ENCODE measurements at places on chromosomes 6 and 20.

DNA sequence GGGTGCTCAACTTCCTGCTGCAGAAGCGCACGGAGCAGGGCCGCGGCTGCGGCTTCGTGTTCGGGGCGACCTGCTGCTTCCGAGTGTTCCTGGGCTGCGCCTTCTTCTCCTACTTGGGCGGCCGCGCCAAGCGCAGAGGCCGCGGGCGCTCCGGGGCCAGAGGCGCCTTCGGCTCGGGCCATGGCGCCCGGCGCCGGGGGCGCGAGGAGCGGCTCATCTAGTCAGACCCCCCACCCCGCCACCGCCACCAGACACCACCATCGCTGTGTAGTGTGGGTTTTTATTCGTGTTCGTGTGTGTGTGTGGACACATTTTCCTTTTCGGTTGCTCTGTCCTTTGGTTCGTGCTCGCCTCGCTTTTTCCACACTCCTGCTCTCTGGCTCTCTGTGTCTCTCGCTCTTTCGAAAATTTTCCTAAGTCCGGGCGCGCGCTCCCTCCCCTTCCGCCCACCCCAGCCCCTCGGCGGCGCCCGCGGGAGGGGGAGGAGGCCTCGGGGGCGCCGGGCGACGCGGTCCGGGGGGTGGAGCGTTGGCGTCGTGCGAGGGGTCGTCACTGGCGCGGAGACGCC, 38.1 kb downstream of the GNAS start:
- peak; percentile 52 for DNase-seq

GRCh38 chr20:24983896-24984295, 8.7 kb downstream of the APMAP start:
- DNase-seq: no peak

- no peak for DNase-seq
Observed at GRCh38 chr6:170067923-170068360, 222.9 kb downstream of the DLL1 start.

GRCh38 chr20:2998728-2999127, 44.7 kb upstream of the GNRH2 start:
- no peak for DNase-seq

GRCh38 chr20:60262967-60263603, 304.9 kb downstream of the CDH26 start:
- DNase-seq: peak; percentile 70

DNA sequence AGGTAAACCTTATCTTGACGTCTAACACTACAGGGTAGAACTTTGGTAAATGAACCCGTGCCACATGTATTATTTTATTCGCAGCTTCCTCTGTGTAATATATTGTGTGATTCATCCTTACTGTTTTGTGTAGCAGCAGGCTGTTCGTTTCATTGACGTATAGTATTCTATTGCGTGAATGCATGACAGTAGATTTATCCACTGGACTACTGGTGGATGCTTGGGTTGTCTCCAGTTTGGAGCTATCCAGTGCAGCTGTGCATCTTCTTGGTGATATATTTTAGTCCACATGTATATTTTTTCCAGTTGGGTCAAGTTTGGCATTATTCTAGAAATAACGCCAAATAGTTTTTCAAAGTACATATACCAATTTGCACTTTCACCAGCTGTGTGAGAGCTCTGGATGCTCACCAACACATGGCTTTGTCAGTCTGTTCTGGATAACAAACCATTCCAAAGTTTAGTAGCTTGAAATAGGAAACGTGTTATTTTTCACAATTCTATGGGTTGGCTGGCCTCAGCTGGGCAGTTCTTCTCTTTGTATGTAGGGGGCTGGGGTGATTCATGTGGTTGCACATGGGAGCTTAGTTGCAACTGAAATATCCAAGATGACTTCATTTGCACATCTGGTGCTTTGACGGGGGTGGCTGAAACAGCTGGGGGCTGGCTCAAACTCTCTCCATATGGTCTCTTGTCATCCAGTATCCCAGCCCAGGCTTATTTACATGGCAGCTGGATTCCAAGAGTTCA, 9.3 kb downstream of the ECT2L start:
- no peak for DNase-seq

GRCh38 chr6:138104618-138105213, 2.5 kb downstream of the PERP start:
- DNase-seq: no peak

DNA sequence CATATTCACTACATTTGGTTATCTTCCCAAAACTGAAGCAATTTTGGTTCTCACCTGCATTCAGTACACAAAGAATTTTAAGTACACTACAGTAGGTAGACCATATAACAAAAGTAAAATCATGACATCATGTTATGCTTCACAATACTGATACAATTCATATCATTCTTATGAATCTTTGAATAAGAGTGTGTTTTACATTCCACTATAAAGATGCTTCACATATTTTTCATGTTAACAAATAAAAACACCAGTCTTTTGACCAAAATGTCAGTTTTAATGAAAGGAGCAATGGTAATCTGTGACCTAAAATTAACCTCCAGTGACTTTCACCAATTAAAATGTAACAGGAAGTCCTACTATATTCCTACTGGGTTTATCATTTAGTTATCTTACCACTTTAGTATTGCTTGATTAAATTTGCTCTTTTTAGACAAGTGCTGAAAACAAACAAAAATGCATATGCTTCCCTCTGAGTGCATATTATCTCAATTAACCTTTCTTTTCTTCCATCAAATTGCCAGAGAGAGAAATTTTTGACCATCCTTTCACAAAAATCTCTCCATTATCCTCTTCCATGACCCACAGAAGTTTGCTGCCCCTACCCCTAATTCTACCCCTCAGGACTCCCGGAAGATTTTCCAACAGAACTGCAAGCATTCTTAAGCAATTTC, 49.3 kb downstream of the PHIP start:
- no peak for DNase-seq

DNA sequence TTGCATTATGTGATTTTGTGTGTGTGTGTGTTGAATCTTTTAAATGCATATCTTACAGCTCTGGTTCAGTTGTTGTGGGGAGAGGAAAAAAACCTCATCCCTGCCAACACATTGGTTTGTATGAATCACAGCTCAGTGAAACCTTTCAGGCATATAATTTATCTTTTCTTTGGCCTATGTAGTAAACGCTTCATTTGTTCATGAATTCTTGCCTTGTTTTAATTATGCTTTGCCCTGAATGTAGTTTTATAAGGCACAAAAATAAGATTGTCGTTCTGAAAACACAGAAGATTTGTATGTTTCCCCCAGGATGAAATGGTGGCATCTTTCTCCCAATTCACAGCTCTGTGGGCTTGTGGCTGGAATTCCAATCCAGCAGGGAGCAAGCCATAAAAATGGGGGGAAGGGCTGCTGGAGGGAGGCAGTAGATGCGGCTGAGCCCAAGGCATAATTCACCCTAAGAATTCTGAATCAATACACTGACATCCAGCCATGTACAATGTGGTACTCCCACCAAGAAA, 45.1 kb downstream of the BCAS1 start:
- no peak for DNase-seq

- DNase-seq: no peak
Observed at GRCh38 chr6:157148391-157149323, 174.7 kb downstream of the TMEM242 start.

DNA sequence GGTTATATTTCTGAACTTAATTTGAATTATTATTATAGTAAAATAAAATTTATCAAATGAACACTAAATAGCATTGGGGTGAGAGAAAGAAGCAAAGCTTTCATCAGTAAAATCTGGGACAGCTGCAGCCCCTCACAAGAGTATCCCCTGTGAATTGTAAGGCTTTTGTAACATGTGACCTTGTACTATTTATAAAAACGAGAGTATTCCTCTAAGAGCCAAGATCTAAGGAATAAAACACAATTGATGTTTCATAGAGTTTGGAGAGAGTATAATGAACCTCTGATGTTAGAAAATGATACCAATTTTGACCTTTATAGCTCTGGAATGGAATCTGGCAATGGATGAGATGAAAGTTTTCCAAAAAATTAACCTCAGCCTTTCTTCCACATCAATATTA, 617.2 kb upstream of the ID4 start:
- DNase-seq: no peak

GRCh38 chr20:31569163-31570020, 35.7 kb upstream of the ID1 start:
- peak; percentile 60 for DNase-seq

DNA sequence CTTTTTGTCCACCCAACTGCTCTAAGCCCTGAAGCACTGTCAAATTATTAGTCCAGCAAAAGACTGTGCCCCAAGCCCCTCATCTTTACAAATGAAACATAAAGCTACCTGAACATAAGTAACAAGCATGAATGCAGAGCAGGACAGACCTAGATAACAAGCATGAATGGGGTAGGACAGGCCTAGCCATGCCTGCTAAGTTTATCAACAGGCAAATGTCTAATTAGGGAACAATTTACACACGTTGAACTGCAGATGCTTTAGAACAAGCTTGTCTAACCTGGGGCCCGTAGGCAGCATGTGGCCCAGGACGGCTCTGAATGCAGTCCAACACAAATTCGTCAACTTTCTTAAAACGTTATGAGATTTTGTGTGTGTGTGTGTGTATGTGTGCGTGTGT, 13.6 kb downstream of the FBXO30 start:
- DNase-seq: no peak

DNA sequence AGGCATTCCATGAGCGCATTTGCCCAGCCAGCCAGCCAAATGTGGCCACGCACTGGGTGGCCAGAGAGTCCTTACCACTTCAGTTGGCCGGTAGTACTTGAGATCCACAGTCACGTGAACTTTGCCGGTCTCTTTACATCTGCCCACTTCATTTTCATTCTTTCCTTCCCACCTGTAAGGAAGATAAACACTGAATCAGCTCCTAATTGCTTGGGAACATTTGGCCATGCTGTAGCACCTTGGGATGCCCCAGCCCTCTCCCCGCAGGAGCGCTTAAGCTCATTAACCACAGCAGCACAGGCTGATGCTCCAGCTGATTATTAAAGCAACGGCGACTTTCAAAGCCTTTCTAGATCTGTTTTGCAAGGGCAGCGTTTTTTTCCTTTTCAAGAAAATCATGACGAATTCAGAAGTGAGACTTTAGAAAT, 116.6 kb downstream of the FOXC1 start:
- no peak for DNase-seq

- no peak for DNase-seq
Observed at GRCh38 chr20:45268531-45268930, 14.2 kb upstream of the SLPI start.

- DNase-seq: peak; percentile 45
Observed at GRCh38 chr20:50724851-50725723, 6.3 kb upstream of the PARD6B start.

- peak; percentile 72 for DNase-seq
Observed at GRCh38 chr20:53578492-53579222, 15.0 kb downstream of the ZNF217 start.

Measured in GM10248 (cell line).